ENCODE measurements at places on chromosomes 7 and 10.

DNA sequence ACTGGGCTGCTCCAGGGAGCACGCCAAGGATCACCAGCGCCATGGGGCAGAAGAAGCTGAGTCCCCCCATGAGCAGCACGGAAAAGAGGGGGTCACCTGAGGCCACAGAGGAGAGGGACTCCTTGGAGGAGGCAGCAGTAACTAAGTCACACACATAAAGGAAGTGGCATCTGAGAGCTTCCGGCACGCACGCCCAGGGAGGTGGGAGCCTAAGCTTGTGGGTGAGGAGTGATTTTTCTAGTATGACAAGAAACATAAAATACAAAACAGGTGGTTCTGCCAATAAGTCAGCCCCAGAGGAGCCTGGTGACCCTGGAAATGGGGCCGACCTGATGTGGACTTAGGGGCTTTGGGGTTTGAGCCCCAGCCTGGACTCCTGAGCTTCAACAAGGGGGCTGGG is 60.8 kb downstream of the CARD11 start:
- DNase-seq: no peak

DNA sequence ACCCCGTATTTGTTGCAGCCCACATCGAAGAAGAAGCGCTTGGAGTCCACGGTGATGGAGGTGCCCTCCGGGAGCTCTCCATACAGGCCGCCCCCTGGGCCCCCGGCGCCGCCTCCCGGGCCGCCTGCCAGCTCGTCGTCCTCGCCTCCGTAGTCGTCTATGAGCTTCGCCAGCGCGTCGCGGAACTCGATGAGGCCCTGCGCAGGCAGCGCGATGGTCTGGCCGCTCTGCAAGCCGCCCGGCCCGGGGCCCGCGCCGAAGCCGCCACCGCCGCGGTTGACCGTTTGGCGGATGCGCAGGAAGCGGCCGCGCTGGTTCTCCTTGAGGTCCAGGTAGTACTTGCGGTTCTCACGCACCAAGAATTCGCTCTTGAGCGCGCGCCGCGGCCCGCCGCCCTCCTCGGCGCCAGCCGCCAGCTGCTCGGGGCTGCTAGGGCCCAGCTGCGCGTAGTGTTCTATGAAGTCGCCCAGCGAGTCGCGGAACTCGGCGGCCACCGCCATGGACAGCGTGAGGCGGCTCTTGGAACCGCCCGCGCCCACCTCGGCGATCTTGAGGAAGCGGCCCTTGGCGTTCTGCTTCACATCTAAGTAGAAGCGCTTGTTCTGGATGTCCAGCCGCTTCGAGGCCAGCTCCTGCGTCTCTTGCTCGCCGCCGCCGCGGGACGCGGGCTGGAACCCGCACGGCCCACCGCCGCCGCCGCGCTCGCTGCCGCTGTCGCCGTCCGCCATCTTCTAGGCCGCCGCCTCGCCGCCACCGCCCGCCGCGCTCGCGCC is 523 bp downstream of the PURB start:
- DNase-seq: peak; percentile 90

DNA sequence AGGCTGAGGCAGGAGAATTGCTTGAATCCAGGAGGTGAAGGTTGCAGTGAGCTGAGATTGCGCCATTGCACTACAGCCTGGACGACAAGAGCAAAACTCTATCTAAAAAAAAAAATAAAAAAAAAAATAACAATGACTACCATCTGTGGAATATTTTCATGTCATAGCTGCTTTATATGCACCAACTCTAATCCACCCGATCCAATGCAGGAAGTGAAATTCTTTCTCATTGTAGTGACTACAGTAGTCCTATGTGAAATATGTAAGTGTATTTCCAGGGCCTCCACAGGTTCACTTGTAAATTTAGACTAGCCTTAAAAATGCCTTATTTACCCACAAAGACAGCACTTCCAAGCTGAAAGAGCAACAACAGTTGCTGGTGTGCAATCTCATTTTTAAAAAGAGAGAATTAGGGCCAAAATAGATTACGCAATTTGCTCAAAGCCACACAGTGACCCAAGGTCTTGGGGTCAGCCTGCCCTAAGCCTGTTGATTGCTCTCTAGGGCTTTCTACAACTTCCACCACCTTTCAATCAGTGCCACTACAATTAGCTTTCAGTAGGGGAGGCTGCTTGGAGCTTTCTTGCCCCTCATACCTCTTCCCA is 25.8 kb upstream of the EGFR start:
- DNase-seq: peak; percentile 47

DNA sequence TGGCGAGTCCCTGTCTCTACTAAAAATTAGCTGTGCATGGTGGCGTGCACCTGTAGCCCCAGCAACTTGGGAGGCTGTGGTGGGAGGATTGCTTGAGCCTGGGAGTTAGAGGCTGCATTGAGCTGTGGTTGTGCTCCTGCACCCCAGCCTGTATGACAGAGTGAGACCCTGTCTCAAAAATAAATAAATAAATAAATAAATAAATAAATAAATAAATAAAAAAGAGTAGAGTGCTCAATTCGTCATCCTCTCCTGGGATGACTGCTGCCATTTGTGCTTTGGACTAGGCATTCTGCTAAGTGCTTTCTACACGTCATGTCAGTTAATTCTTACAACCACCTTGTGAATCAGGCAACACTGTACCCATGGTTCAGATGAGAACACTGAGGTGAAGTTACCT is 130.6 kb downstream of the DOCK1 start:
- no peak for DNase-seq

- peak; percentile 20 for DNase-seq
These were observed 51.6 kb downstream of the PRLHR start for GRCh38 chr10:118543714-118544400.

DNA sequence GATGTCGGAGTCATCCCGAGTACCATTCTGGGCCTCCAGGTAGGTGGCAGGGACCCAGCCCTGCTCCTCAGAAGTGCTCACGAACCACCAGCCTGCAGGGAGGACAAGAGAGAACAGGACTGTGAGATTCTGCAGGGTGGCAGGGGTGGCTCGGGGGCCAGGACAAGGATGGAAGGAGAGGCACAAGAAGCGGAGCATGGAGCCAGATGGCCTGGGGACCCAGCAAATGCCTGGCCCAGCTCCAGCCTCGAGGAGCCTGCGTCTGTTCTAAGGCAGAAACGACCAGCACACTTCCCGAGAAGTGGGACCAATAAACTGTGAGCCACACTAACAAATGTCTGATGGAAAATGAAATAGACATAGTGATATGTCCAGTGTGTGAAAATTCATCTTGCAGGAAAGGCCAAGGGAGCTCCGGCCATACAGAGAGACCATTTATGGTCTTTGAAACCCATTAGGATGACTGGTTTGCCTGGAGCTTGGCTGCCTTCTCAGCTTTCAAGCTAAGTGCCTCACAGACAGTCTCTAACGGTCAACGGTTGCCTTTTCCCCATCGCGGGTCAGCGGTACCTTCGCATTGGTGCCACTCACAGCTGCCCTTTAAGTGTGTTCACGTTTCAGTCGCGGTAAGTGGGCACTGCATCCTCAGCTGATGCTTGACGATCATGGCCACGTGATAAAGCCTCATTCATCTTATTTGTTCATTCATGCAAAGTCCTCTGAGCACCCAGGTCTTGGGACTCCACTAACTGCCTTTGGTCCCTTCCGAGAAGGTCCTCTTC is 133.8 kb downstream of the NEURL1 start:
- DNase-seq: no peak

DNA sequence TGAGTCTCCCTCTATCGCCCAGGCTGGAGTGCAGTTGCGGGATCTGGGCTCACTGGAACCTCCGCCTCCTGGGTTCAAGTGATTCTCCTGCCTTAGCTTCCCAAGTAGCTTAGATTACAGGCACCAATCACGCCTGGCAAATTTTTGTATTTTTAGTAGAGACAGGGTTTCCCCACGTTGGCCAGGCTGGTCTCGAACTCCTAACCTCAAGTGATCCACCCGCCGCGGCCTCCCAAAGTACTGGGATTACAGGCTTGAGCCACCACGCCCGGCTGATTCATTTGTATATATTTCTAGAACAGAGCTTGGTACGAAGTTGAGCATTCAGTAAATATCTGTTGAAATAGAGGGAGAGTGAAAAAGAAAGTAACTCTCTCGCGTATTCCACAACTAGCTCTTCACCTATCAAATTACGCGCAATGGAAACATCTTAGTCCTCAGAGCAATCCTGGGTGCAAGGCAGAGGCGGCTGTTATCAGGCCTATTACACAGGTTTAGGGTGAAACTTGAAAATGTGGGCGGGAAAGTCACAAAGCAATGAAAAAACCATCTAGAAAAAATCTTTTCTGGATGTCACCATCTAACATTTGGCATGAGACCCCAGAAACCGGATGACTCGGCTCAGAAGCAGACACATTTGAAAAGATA is 707 bp upstream of the GHITM start:
- DNase-seq: no peak

- DNase-seq: peak; percentile 6
These were observed 32.0 kb upstream of the MXI1 start for GRCh38 chr10:110175406-110175805.

DNA sequence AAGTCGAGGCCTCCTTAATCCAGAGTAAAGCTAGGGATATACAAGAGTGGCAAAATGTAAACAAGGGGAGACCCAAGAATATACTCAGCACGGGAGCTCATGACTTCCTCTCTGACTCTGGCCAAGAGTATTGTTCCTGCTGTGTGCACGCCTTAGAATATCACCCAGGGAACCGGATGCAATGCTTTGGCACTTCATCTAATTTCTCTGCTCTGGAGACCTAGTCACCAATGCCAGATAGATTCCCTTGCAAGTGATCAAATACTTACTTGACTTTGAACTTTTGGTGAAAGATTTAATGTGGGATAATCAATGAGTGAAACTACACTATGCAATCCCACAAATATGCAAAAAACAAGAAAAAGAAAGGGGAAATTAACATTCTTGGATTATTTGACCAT is 695.5 kb downstream of the INHBA start:
- DNase-seq: no peak

GRCh38 chr7:78635026-78635793 is 818.3 kb downstream of the MAGI2 start:
- peak; percentile 4 for DNase-seq

DNA sequence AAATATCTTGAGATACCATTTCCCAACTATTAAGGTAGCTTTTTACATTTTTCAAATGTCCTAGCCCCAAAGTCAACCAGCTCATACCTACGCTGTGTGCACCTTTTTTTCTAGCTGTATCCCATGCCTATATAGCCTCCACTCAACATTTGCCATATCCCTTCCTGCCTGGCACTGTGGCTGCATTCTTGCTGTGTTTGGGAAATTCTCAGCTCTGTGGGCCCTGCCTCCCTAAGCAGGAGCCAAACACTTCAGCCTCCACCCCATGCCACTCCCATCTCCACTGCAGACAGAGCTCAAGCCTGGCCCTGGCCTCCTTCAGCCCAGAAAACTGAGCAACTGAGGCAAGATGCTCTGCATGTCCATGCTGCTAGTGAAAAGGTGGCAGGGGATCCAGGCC is 141.3 kb downstream of the RAB11FIP2 start:
- no peak for DNase-seq

DNA sequence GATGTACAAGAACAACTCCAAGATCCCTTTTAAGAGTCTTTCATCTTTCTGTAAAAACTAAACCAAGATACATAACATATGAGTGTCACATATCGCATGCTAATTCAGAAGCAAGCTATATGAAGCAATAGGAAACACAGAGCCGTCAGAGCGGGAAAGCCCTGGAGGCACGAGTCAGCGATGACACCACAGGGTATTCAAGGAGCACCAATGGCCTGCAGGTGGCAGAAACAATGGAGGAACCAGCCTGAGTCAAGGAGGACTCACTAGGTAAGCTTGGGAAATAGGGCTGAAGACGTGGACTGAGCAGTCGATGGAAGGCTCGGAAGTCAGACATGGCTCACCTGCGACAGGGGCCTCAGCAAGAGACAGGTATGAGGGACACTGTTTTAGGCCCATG is 214.4 kb downstream of the FAM107B start:
- DNase-seq: peak; percentile 49

DNA sequence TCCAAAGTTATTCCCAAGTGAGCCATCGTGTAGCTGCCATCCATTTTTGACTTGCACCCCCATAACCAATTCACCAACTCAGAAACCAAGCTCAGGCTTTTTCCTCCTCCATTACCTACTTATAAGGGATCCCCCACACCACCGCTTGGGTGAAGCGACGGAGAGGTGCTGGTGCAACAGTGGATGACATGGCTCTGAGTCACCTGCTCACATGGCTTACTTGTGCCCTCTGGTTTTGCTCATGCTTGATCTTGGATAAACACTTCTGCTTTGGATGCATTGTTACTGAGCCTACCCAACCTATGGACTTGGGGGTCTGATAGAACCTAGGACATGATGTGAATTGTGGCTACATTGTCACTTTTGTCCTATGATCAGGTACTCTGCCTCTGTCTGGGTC is 12.0 kb upstream of the AKR1B1 start:
- DNase-seq: peak; percentile 59

- no peak for DNase-seq
These were observed 20.0 kb downstream of the GUSB start for GRCh38 chr7:65962033-65962432.

- DNase-seq: peak; percentile 68
These were observed 248.2 kb upstream of the KLF14 start for GRCh38 chr7:130982160-130982638.

GRCh38 chr10:1396297-1396635 is 340.1 kb downstream of the WDR37 start:
- no peak for DNase-seq

DNA sequence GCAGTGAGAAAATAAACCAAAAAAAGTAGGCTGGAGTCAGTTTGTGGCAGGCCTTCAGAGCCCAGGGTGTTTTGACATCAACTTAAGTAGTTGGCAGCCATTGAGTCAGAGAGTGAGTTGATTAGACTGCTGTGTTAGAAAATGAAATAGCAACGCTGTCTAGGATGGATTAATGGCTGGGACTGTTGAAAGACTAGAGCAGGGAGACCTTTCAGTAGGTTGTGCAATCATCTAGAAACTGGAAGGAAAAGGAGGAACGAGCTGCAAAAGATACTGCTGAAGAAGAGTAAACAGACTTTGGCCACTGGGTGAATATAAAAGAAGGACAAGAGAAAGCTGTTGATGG is 28.6 kb upstream of the TRIL start:
- DNase-seq: peak; percentile 85

DNA sequence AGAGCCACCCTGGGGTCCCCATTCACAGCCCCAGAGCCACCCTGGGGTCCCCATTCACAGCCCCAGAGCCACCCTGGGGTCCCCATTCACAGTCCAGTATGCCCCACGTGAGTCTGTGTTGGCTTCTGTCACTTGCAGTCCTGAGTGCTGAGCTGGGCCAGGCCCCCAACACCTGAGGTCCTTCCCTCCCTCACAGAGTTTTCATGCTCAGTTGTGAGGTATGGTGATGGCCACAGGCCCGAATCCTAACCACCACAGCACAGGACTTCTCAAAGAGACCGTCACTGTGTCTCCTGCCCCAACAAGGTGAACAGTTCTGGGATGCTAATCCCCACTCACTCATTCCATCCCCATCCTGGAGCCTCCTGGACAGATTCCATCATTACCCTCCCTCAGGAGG is 239.2 kb downstream of the PTPRN2 start:
- no peak for DNase-seq

DNA sequence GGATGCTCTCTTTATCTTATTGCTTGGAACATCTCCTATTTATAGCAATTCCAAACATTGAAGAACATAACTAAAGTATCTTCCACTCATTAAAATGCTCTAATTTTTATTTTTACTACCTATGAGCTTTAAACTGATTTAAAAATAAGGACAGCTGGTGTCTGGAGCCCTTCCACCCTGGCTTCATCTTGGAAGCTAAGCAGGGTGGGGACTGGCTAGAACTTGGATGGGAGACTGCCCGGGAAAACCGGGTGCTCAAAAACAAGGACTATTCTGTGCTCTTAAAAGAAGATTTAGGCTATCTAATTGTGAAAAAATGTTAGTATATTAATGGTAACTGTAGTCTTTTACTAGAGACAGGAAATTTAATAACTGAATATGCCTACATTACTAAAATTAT is 69.2 kb downstream of the ARMC3 start:
- peak; percentile 66 for DNase-seq
